ENCODE measurements at places on chromosomes 16 and 17.

GRCh38 chr17:69654981-69655855 lies 240.7 kb downstream of the MAP2K6 start:
- DNase-seq = no peak

- DNase-seq = no peak
Measured at GRCh38 chr17:81956607-81957589, 4.1 kb downstream of the NOTUM start.

GRCh38 chr17:65438173-65438572 lies 123.3 kb downstream of the AXIN2 start:
- no peak for DNase-seq

DNA sequence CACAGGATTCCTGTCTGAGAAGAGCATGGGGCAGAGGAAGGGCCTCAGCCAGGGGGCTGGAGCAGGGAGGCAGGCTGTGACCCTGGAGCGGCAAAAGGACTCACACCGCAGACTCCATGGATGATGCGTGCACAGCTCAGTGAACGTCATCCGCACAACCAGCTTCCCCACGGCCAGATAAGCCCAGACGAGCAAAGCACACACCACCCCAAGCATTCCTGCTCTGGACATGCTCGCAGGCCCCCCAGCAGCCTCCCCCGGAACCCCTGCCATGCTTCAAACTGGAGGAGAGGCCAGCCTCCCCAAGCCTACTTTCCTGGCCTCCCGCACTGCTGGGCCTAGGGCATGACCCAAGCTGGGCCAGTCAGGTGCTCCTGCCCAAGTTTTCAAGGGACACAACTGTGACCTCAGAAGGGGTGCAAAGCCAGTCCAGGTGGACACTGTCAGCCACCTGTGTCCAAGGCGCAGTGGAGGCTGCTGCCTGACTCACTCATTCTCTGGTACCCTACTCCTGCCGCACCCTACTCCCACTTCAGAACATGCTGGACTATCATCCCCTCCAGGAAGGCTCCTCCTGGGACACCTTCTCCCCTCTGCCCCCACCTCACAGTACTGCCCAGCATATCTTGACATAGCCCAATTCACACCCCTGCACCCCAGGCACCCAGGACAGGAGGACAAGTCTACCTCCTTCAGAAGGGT lies 4.8 kb downstream of the BCAR1 start:
- no peak for DNase-seq

DNA sequence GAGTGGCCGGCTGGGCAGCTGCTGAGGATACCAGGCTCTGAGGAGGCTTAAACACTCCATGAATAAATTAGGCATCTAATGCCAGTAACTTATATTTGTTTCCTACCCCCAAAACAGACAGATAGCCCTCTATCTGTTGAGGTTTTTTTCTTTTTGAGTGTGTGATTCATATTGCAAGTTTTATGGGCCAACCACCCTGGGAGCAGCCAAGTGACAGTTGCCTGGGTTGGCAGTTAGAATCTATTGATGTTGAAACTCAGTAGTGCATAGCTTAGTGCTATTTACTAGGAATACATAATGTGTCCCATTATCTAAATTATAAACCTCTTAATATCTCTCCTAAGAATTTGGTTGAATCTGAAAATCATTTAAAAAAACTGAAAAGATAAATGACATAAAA lies 397.4 kb downstream of the CA10 start:
- DNase-seq = no peak

DNA sequence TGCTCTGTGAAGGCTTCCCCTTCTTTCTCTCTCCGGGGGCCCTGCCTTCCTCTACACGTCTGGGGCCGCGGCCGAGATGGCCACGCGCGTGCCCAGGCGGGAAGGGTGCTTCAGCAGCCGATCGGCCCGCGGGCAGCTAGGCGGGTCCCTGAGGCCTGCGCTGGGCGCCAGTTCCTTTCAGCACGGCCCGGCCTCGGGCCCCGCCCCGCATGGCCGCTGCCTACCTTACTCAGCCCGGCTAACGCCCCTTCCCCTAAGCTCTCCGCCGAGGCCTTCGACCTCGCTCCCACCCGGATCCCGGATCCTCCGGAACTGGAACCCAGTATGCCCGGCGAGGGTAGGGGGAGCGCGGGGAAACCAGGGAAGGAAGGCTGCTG lies 335 bp downstream of the TMEM11 start:
- no peak for DNase-seq

GRCh38 chr16:54055864-54056263 lies 230.7 kb downstream of the IRX3 start:
- no peak for DNase-seq

GRCh38 chr16:89853306-89853993 lies 19.9 kb upstream of the TCF25 start:
- DNase-seq = no peak

DNA sequence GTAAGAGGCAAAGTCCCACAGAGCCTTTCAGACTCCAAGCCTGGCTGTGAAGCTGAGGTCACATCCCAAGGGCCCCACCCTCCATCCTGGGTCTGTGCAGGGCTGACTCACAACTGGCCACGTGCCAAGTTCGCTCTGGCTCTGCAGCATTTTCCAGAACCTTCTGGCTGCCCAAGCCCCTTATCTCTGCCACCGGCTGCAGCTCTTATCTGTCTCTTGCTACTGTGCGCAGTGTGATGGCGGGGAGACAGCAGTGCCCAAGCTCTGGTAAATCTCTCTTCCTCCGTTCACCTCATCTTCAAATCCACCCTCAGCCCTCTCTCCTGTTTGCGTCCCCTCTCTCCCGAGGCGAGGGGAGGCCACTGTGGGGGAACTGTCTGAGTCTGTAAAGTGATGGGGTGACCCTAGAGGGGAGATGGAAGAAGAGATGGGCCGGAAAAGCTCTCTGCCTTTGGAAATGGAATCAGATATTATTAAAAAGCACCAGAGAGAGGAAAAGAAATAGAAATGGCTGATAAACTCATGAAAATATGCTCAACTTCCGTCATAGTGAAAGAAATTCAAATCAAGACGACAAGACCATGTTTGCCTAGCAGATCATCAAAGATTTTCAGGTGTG lies 162.7 kb upstream of the CDC42EP4 start:
- no peak for DNase-seq

- DNase-seq = no peak
Measured at GRCh38 chr17:48462946-48463345, 32.9 kb upstream of the SKAP1 start.

DNA sequence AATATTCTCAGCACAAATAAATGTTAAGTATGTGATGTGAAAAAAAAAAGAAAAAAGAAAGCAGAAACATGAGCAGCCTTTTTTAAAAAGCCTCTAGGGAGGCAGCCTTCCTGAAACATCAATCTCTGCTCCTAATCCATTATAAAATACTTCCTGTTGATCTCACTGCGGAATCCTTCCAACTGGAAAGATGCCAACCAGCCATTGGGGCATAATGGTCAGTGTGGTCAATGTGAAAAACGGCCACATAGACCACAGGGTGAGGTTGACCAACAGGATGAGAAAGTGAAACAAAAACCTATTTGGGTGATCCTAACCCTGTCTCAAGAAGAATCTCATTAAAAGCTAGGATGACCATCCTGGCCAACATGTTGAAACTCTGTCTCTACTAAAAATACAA lies 26.1 kb upstream of the ABCA8 start:
- DNase-seq = no peak

GRCh38 chr17:82003411-82004381 lies 19.0 kb downstream of the CENPX start:
- no peak for DNase-seq

Data from CD4-positive, alpha-beta T cell treated with Interleukin-15 for 4 hours (primary cell).